ENCODE measurements at places on chromosomes 6 and 20. TPM values are rescaled to one million over a fixed set of nuclear protein-coding genes. Genes with fewer than 3 reads are reported as not detected.

Gene SLC17A3
- not detected for polyA plus RNA-seq

Gene CLPSL2
- not detected for polyA plus RNA-seq

Gene CD93
- polyA plus RNA-seq: 17.9 TPM

Gene PRDM13
- not detected for polyA plus RNA-seq

Gene SNHG17
- polyA plus RNA-seq: 33.2 TPM

Gene PLA2G7
- 13.5 TPM for polyA plus RNA-seq

Gene ARMH2
- 0.56 TPM for polyA plus RNA-seq

Gene ECT2L
- polyA plus RNA-seq: 2.1 TPM

Gene SSTR4
- 0.06 TPM for polyA plus RNA-seq

Gene ROS1
- 45.0 TPM for polyA plus RNA-seq

Gene GPLD1
- polyA plus RNA-seq: 0.45 TPM

Measured in lung (tissue), 17 donors.